ENCODE measurements at places on chromosomes 5 and 9.

DNA sequence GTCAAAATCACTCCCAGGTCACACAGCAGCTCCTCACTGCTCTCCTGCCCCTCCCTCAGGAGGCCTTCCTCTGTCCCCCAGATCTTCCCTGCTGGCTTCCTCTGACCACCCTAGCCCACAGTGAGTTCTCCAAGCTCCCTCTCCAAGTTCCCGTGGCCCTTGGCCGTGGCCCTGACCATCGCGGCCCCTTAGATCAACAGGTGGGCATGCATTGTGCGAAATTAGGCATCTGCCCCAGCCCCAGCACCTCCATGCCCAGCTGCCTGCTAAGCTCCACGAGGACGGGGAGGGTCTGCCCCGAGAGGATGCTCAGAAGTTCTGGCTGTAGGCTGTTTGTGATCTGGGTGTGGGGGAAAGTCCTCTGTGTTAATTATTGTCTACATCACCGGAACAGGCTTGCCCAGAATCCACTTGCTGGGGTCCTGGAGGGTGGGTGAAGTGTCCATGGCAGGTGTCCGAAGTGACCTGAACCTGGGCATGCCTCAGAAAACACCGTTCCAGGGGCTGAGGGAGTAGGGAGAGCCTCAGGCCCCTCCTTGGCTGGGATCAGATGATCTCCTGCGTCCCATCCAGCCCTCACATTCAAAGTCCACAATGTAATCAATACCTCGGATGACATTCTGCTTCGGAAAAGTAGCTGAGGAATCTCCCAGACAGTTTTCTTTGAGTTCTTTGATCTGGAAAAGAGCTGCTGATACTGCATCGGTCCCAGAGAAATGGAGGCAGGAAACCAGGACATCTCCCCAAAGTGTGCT lies 194.8 kb downstream of the PAX5 start:
- no peak for DNase-seq

- no peak for DNase-seq
Observed at GRCh38 chr5:1494780-1495524, 28.8 kb downstream of the LPCAT1 start.

- no peak for DNase-seq
Observed at GRCh38 chr9:98231770-98232478, 23.5 kb downstream of the TBC1D2 start.

GRCh38 chr5:101390151-101390908 lies 487.2 kb upstream of the ST8SIA4 start:
- no peak for DNase-seq

GRCh38 chr5:180431932-180432331 lies 62.2 kb upstream of the CNOT6 start:
- DNase-seq: no peak

- peak; percentile 88 for DNase-seq
Observed at GRCh38 chr5:74684900-74685851, at the start of gene HEXB. TSS of gene HEXB (plus strand) at chr5:74685233. CDS start at chr5:74685261, 28 bp downstream.

- no peak for DNase-seq
Observed at GRCh38 chr5:69522035-69522434, 29.4 kb downstream of the OCLN start.

DNA sequence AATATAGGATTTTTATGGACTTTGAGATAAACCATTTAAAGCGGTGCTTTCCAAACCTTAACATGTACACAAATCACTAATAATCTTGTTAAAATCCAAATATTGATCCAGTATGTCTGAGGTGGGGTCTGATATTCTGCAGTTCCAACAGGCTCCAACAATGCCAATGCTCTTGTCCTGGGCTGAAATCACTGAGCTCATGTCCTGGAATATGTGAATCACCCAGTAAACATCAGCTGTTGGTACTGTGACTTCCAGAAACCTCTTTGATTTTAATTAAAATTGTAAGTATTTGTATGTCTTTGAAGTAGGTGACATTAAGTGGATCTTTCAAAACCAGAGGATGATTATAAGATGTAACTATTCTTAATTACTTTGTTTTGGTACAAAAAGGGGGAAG lies 52.8 kb upstream of the CAST start:
- no peak for DNase-seq

DNA sequence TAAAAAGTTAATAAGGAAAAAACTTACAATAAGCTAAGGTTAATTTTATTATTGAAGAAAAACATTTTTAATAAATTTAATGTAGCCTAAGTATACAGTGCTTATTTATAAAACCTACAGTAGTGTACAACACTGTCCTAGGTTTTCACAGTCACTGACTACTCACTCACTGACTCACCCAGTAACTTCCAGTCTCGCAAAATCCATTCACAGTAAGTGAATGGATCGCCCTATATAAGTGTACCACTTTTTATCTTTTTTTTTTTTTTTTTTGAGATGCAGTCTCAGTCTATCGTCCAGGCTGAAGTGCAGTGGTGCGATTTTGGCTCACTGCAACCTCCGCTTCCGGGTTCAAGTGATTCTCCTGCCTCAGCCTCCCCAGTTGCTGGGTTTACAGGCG lies 47.7 kb downstream of the FNIP1 start:
- DNase-seq: no peak

DNA sequence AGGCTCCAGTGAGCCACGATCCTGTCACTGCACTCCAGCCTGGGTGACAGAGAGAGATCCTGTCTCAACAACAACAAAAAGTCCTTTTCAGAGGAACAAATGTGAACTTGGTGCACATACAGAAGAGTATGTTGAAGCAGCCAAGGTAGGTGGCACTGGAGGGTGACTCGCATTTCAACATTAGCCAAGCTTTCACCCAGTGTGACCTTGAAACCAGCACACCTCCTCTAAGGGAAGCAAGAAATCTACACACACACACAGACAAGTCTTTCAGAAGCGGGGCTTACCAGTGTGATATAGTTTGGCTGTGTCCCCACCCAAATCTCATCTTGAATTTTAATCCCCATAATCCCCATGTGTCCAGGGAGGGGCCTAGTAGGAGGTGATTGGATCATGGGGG lies 225.2 kb downstream of the SEMA5A start:
- no peak for DNase-seq

- no peak for DNase-seq
Observed at GRCh38 chr5:32163785-32164184, 10.3 kb downstream of the GOLPH3 start.

DNA sequence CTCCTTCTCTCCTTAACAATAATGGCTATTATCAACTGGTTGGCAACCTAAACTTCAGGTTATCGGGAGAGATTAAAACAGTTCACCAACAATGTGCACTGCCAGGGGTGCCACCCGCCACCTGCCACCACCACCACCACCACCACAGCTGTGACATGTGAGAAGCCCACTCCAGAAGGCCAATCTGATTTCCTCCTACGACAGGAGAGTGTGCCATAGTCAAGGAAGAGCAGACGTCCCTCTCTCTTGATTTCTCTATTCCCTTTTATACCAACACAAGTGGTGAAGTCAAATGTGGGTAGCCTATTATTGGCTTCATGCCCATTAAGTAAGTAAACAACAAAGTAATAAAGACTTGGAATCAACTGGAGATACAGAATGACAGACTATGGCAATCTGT lies 22.4 kb downstream of the GNAQ start:
- no peak for DNase-seq

- DNase-seq: no peak
Observed at GRCh38 chr5:36374266-36374862, 72.7 kb upstream of the RANBP3L start.

- DNase-seq: no peak
Observed at GRCh38 chr5:1437226-1437829, 7.9 kb downstream of the SLC6A3 start.

- no peak for DNase-seq
Observed at GRCh38 chr9:129567842-129568559, 52.9 kb downstream of the C9orf50 start.

- DNase-seq: no peak
Observed at GRCh38 chr5:78300464-78301045, 6.1 kb upstream of the AP3B1 start.

DNA sequence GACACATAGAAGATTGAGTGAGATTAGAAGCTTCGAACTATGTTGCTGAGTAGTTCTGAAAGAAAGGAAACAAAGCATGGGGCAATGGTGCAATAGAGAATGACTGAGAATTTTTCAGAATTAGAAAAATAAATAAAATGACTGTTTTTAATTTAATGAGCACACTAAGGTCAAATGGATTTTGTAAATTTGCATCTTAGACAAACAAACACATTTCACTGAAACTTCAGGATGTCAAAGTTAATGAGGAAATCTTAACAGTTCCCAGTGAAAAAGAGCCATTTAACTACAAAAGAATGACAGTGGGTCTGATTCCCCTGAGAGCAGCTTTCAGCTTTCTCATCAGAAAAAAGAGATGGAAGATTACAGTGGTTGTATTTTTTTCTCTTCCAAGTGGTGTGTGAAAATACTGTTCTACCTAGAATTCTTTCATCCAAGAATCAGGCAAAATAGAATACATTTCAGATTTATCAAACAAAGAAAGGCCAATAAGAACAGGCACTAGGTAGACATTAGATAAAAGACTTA lies 591.9 kb downstream of the SEMA5A start:
- DNase-seq: no peak

DNA sequence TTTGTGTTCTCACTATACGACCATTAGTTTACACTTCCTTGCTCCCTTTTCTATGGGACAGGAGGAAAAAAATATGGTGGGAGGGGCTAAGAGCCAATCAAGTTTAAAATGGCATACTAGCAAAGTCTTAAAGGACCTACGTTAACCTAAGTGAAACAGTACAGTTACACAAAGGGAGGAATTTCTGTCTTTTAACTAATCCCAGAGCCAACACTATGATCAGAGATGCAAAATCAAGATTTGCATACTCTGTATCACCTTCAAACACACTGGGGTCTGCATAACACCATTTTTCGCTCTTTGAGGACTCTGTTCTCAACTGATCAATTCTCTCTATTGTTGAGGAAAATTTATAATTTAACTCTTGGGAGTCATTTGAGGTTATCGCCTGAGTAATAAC lies 49.8 kb downstream of the ALDH1A1 start:
- DNase-seq: no peak

GRCh38 chr9:89538871-89539270 lies 41.0 kb upstream of the SEMA4D start:
- no peak for DNase-seq

- no peak for DNase-seq
Observed at GRCh38 chr5:160921423-160922285, 69.6 kb upstream of the ATP10B start.

DNA sequence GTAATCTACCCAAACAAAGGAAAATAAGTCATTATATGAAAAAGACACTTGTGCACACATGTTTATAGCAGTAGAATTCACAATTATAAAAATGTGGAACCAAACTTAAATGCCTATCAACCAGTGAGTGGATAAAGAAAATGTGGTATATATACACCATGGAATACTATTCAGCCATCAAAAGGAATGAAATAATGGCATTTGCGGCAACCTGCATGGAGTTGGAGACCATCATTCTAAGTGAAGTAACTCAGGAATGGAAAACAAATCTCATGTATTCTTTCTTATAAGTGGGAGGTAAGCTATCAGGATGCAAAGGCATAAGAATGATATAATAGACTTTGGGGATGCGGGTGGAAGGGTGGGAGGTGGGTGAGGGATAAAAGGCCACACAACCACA lies 34.6 kb downstream of the SLC12A2 start:
- DNase-seq: no peak

GRCh38 chr9:120694559-120694958 lies 19.7 kb downstream of the MEGF9 start:
- no peak for DNase-seq

DNA sequence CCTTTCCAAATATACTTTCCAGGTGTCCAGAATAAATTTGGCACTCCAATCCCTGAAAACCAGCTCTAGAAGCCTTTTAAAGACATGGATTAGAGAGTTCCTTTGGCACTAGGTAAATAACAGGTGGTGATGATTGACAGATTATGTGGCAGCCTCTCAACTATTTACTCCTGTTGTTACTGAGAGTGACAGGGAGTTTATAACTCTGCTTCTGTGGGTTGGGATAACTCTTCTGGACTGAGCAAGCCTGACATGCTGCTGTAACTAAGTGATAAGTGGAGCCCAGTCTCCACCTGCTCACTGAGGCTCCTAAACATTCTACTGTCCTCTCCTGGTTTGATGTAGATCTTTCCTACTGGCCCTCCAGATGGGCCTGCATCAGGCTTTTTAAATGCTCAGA lies 693.2 kb upstream of the FTMT start:
- DNase-seq: no peak

GRCh38 chr9:128006332-128006996 lies 25.7 kb upstream of the EEIG1 start:
- DNase-seq: no peak
